Neural crest cell (in vitro differentiated cells): ENCODE measurements at places on chromosomes 4 and X. TPM values are rescaled to one million over a fixed set of nuclear protein-coding genes. Genes with fewer than 3 reads are reported as not detected.

DNA sequence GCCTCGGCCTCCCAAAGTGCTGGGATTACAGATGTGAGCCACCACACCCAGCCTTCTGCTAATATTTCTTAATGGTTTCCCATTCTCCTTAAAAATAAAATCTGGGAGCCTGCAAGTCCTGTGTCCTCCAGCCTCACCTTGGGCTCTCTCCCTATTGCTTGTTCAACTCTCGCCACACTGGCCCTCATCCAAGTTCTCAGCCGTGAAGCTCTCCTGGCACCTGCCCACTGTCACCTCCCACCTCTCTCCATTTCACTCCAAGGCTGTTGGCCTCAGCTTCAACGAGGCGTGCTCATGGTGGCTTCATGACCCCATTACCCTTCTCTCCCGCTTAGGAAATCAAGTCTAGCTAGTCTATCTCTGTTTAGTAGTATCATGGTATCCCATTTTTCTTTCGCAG, 9.5 kb upstream of the ETNPPL start:
- DNase-seq: no peak

DNA sequence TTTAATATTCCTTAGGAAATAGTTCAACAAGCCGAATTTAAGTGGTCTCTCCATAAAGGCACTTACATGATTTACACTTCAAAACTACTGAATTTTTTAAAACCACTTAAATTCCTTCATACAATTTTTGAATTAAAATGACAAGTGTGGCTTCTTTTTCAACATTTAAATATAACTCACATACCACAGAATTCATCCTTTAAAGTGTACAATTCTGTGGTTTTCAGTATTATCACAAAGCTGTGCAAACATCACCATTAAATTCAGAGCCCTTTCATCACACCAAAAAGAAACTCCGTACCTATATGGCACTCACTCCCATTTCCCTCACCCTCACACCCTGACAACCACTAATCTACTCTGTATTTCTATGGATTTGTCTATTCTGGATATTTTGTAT, 200.9 kb upstream of the MAB21L2 start:
- no peak for DNase-seq

DNA sequence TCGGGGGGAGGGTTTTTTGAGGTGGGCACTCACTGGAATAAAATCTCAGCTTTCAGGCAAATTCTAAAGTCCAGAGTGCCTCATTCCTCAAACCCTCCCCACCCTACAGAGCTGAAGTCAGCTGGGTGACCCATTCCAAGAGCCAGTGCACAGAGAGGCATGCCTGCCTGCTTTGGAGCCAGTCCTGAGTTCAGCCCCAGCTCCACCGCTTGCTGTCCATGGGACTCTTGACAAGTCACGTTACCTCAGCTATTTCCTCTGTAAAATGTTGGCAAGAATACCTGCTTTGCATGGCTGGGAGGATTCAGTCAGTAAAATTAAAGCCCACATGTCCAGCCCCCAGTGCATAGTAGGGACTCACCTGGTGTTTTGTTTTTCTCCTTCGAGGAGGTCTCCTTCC, 125.9 kb upstream of the PJA1 start:
- no peak for DNase-seq

The SATL1 gene
- total RNA-seq: 0.18 and 0.21 TPM in 2 replicates

The HERC6 gene
- total RNA-seq: 0.59 and 0.93 TPM in 2 replicates
